Mesenteric fat pad (tissue), 1 donor: ENCODE measurements at places on chromosomes 4 and X. TPM values are rescaled to one million over a fixed set of nuclear protein-coding genes. Genes with fewer than 3 reads are reported as not detected.

The EVC2 gene
- 4.0 TPM for total RNA-seq

The KIAA1210 gene
- total RNA-seq = not detected

- no peak for DNase-seq
Measured at GRCh38 chrX:112513154-112513553, 166.6 kb downstream of the LHFPL1 start.

DNA sequence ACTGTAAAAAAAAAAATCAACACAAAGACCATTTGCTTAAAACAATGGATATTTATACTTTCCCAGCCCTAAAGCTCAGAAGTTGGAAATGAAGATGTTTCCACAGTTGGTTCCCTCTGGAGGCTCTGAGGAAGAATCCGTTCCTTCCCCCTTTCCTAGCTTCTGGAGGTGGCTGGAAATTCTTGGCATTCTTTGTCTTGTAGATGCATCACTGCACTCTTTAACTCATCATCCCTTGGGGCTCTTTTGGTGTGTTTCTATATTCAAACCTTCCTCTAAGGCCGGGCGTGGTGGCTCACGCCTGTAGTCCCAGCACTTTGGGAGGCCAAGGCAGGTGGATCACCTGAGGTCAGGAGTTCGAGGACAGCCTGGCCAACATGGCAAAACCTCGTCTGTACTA lies 78.7 kb downstream of the VCX3A start:
- no peak for DNase-seq

GRCh38 chr4:107989162-107989536 lies 540 bp upstream of the HADH start:
- DNase-seq = no peak

DNA sequence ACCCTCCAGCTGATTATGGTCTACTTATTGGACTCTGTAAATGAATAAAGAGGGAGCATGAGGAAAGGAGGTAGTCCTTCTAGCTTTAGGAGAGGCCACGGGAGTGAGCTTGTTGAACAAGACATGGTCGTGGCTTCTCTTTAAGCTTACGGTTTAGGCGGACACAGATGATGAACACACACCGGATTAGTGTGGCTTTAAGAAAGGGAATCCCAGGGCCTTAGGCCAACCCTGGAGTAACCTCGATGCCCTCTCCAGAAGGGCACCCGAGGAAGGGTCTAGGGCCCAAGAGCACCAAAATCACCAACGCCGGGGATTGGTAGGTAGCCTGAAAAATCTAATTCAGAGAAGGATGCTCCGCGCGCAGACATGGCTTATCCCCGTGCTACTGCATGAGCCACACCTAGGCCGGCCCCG lies 39.4 kb downstream of the ERVMER34-1 start:
- no peak for DNase-seq

GRCh38 chr4:77893451-77893850 lies 30.8 kb downstream of the MRPL1 start:
- DNase-seq = no peak

DNA sequence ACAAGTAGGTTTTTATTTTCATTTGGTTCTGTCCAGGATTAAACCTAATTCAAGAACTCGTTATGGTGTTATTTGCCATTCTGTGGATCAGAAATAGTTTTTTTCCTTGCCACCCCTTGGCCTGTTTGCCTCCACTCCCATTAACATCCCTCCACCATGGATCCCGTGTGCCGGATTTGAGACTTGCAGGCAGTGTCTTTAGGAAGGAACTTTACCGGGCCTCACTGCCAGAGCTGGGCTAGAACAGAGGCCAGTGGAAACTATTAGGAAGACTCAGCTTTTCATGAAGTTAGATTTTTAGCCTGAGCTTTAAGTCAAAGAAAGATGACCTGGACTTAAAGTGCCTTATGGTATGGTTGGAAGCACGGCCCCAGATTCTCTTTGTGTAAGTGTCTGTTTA lies 2.4 kb downstream of the KLHL2 start:
- no peak for DNase-seq

DNA sequence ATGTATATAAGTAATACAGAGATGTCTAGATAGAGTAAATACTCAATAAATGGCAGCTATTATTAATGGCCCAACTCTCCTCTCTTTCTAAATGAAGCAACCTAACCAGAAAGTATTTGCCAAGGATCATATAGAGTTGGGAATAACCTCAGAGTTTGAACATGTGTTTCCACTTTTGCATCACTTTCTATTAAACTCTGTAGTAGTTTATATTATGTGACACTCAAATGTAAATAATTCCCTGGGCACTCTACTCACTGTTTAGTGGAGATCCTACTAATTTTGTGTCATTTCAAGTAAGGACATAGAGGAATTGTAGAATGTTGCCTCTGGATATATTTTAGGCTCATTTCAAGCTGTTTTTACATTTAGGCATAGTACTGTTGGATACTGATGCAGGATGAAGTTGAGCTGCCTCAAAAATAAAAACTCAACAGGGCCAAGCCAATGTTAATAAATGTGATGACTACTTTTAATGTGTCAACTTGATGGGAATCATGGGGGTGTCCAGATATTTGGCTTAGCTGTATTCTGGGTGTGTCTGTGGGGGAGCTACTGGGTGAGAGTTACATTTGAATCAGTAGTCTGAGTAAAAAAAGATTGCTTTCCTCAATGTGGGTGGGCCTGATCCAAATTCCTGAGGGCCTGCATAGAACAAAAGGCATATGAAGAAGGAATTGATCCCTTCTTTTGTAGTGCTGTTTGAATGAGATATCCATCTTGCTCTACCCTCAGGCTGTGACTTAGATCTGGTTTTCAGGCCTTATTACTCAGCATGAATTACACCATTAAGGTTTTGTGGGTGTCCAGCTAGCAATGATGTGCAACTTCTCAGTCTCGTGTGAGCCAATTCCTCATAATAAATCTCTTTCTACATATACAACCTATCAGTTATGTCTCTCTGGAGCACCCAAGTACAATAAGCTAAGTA lies 1368.2 kb downstream of the STIM2 start:
- DNase-seq = no peak

DNA sequence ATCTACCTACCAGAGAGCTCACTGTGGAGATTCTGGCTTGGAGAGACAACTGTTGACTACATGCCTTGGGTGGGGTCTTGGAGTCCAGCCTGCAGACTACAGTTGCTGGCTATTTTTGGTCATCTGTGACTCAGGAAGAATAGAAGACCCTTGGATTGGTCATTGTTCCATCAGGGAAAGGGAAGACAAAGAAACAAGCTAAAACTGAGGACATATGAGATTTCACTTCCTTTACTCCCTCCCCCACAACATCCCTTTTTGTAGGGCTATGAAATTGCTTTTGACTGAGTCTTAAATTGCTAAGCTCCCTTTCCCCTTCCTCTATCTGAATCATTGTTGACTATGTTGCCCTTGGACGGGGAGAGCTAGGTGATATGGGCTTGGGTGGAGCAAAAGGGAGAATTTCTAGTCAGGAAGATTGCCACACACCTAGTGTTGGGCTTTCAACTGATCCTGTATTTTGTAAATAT lies 11.7 kb downstream of the MSN start:
- DNase-seq = no peak

DNA sequence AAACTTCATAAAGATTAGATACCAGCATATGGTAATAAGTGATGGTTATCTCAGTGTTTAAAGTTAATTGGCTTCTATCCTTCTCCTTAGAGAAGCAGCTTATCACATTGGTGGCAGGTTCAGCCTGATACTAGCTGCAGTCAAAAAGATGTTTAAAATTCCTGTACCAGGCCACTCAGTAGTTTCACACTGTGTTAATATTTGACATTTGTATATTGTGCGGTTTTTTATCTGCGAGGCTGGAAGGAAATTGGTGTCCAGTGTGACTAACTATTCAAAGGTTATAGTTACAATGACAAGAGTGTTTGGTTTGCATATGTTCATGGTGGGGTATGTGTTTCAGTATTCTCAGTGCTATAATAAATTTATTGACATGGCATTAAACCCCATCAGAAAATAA lies 27.5 kb upstream of the TBC1D8B start:
- no peak for DNase-seq

DNA sequence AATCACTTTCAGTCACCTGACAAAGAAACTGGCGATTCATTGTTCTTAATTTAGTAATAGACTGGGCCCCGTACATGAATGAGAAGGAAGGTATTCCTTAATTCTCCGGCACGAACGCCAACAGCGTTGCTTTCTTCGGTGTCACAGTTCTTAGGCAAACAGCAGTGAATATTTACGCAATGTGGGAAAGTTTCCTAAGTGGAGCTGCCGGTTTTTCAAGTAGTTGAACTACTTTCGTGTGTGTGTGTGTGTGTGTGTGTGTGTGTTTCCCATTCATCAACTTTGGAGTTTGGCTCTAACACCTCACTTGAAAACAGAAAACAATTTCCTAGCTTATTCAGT lies 651 bp downstream of the NXT2 start:
- no peak for DNase-seq
